ENCODE measurements at places on chromosomes 13 and 19.

DNA sequence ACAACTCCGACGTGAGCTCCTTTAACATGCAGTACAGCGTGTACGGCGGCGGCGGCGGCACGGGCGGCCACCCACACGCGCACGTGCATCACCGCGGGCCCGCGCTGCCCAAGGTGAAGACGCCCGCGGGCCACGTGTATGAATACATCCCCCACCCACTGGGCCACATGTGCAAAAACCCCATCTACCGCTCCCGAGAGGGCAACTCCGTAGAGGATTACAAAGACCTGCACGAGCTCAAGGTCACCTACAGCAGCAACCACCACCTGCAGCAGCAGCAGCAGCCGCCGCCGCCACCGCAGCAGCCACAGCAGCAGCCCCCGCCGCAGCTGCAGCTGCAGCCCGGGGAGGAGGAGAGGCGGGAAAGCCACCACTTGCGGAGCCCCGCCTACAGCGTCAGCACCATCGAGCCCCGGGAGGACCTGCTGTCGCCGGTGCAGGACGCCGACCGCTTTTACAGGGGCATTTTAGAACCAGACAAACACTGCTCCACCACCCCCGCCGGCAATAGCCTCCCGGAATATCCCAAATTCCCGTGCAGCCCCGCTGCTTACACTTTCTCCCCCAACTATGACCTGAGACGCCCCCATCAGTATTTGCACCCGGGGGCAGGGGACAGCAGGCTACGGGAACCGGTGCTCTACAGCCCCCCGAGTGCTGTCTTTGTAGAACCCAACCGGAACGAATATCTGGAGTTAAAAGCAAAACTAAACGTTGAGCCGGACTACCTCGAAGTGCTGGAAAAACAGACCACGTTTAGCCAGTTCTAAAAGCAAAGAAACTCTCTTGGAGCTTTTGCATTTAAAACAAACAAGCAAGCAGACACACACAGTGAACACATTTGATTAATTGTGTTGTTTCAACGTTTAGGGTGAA is 6.6 kb downstream of the SLITRK5 start:
- no peak for DNase-seq

- no peak for DNase-seq
Measured at GRCh38 chr13:25946321-25946720, 105.5 kb downstream of the SHISA2 start.

GRCh38 chr19:50556282-50557008 is 11.8 kb downstream of the LRRC4B start:
- DNase-seq = peak; percentile 67

DNA sequence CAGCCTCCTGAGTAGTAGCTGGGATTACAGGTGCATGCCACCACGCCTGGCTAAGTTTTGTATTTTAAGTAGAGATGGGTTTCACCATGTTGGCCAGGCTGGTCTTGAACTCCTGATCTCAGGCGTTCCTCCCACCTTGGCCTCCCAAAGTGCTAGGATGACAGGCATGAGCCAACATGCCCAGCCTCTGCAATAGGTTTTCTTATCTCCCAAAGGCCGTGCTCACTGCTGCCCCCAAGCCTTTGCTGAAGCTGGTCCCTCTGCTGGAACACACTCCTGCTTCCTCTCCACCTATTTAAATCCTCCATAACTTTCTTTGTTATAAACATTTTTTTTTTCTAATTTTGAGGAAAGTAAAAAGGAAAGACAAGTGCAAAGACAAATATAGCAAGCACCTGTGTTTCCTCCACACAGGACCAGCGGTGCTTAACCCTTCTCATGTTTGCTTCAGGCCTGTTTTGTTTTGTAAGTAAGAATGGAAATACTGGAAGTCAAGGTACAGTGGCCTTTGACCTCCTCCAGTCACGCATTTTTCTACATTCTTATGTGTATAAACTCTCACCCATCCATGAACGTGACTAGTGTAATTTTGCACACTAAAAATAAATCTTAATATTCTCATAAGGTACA is 14.5 kb upstream of the TNFAIP8L1 start:
- no peak for DNase-seq

DNA sequence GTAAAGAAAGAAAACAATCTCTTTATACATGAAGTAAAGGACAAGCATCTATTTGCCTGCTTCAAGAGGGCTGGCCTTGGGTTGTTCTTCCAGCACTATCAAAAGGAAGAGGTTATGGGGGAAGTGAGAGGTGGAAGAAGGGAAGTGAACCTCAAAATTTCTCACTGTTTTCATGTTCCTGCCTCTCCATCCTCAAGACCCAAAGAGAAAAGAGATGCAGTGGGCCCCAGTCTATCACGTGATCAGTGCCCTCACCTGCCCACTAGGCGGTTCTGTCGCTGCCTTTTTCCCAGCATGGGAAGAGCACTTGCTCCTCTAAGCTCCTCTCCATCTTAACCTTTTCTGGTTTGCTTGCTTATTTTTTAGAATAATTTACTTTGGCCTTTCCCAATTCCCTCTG is 6.2 kb upstream of the USP12 start:
- DNase-seq = no peak

DNA sequence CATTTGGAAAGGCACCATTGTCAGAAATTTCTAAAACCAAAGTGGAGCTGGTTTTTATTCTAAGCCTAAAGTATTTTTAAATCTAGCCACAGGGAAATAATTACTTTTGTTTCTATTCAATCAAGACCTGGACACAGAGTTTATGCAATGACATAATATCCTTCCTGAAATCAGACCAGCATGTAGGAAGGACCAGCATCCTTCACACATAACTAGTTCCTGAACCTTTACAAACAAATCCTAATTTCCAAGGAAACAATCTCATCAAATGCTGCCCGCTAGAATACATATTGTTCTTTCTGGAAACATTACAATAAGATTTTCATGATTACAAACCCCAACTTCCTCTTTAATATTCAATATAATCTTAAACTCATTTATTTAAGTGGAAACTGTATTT is 1.5 kb downstream of the STARD13 start:
- DNase-seq = no peak

- no peak for DNase-seq
Measured at GRCh38 chr13:113860665-113861432, 3.0 kb downstream of the GAS6 start.

- DNase-seq = no peak
Measured at GRCh38 chr13:76175961-76176725, 540.0 kb downstream of the LMO7 start.

DNA sequence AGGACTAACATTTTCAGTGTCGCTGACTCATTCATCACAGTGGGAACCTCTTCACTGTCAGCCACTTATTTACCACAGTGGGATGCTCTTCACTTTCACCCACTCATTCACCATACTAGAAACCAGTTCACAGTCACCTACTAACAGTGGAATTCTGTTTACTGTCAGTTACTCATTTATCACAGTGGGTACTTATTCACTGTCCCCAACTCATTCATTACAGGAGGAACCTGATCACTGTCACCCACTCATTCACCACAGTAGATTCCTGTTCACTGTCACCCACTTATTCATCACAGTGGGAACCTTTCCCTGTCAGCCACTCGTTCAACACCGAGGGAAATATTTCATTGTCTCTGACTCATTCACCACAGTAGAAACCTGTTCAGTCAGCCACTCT is 10.1 kb upstream of the ZNF85 start:
- DNase-seq = no peak

DNA sequence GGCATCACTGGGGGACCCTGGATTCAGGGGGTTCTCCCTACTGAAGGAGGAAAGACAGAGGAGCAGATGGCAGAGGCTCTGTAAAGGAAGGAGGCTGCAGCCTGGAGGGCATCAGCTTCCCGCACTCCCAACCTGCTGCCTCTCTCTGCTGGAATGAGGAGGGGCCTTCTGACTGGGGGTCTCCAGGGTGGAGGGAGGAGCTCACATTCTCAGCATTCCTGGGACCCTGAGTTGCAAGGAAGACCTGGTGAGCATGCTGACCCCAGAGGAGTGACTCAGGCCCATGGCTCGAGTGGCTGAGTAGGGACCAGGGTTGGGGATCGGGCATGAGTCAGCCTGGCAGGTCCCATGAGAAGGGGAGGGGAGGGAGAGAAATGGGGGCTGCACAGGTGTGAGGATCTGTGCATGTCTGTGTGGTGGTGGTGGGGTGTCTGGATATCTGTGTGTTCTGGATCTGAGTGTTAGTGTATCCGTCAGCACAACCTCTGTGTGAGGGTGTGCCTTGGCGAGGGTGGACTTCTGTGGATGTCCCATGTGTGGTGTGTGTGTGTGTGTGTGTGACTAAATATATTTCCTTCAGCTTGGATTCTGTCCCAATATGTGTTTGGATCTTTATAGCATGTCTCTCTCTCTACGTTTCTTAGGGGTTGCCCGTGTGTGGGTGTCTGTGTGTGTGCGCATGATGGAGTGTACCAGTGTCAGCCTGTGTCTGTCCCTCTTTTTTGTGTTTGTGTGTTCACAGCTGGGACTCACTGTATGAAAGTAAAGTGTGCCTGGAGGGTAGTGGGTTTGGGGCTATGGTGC is 4.6 kb downstream of the AXL start:
- no peak for DNase-seq

- DNase-seq = no peak
Measured at GRCh38 chr19:32201636-32202051, 143.8 kb upstream of the ZNF507 start.

DNA sequence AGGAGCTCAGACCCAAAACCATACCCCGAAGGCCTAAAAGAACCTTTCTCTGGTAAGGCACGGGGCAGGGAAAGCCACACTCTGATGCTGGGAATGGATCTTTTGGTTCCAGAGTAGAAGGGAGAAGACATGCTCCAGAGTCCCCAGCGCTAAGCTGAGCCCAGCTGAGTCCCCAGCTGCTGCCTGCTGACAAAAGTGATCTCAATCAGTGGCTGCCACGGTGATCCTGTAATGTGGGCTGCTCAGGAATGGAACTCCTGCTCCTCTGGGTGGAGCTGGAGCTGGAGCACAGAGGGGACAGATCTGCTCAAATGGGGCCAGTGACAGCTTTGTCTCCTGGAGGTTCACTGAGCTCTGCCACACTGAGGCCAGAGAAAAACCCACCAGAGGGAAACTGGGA is 70.5 kb downstream of the MLLT1 start:
- DNase-seq = no peak
